ENCODE measurements at places on chromosomes 7 and 10.

- DNase-seq: peak; percentile 97
These were observed 495.8 kb downstream of the PARD3 start for GRCh38 chr10:34319197-34319846.

GRCh38 chr7:126436213-126436868, 816.4 kb downstream of the GRM8 start:
- peak; percentile 35 for DNase-seq

DNA sequence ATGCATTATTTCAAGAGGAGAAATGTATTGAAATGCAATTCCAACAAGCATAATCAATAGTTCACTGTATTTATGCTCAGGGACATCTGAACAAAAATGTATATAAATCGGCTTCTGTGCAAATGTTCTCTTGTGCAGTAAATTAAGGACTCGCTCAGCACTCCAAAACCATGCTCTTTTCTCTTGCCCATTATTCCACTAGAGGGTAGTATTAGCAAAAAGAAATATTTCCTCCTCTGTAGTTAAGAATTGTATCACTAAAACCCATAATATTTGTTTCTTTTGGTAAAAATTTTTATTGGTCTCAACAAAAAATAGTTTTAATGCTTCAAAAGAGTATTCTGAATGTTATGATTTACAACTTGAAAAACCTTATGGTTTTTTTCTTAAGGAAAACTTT, 803.1 kb downstream of the PCDH15 start:
- DNase-seq: peak; percentile 1

GRCh38 chr7:72503644-72504043, 91.5 kb upstream of the CALN1 start:
- DNase-seq: no peak

- DNase-seq: peak; percentile 56
These were observed 5.7 kb upstream of the TIAL1 start for GRCh38 chr10:119602241-119603095.

GRCh38 chr10:69810097-69810496, 8.4 kb downstream of the COL13A1 start:
- no peak for DNase-seq

DNA sequence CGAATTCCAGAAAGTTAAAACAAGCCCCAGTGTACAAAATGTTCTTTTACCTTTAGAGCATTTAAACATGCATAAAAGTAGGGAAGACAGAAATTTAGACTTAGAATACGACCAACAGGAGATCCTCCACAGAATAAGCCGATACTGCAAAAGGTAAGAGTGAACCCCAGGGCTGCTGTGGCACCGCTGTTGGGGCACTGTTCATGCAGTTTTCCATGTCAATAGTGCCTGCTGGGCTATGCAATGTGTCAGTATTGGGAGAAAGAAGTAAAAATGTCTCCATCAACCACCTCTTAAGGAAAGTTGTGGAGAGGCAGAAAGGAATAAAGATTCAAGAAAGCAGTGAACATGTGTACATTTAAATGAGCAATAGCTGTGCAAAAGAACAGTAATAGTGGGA, 326.5 kb upstream of the SEMA3C start:
- no peak for DNase-seq

DNA sequence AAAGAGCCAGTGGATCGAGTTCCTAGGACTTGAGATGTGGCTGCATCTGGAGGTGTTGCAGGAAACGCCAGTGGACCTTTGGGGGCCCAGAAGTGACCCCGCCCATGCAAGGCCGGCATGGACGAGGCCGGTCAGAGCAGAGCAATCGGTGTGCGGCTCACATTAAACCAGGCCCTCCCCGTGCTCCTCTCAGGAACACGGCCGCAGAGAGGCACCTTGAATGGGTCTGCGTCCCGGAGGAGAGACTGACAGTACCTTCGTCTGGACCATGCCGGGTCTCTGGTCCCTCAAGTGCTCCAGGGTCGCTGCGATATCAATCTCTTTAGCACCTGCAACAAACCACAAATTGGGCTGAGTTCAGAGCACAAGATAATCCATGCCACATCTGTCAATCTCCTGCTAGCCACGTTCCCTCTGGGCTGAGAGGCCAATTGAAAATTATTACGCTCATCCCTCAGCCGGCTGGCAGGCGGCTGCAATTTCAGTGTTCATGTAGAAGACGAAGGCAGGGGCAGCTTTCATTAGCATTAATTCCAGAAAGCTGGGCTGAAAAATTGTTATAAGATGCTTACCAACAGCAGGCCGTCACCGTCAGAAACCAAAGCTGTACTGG, 212.0 kb downstream of the DNAJB6 start:
- no peak for DNase-seq

All from choroid plexus epithelial cell (primary cell).